Left lung (tissue), 14 donors: ENCODE measurements at places on chromosomes 7 and 10. TPM values are rescaled to one million over a fixed set of nuclear protein-coding genes. Genes with fewer than 3 reads are reported as not detected.

AQP1 gene
- total RNA-seq = 1,008 TPM

DLX5 gene
- 1.8 TPM for total RNA-seq

EMX2 gene
- total RNA-seq = not detected

INSYN2A gene
- 0.82 TPM for total RNA-seq

PIP gene
- 6.9 TPM for total RNA-seq

ACBD7 gene
- total RNA-seq = 1.3 TPM

CPA1 gene
- not detected for total RNA-seq

ANKRD61 gene
- total RNA-seq = 0.26 TPM

GRCh38 chr7:27180431-27181420, 4.3 kb downstream of the HOXA11 start:
- H3K4me1 ChIP-seq = peaks cover 12% of the 10 kb centered on the region
- H3K27ac ChIP-seq = no peak overlapping the region
- H3K27me3 ChIP-seq = peaks cover 99% of the 10 kb centered on the region
- H3K36me3 ChIP-seq = no peaks in the 10 kb centered on the region

DNA sequence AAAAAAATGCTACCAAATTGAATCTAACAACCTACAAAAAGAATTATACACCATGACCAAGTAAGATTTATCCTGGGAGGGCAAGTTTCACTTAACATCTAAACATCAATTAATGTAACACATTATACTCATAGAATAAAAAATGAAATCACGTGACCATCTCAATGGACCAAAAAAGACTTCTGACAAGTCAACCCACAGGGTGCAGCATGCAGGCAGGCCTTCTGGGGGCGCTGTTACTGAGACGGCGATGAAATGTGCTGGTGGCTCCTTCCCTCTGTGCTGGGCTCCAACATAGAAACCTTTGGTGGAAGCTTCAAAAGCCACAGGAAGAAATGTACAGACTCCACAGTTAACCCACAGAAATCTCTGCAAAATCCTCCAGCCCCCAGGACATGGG, 103.1 kb downstream of the INHBA start:
- no peak overlapping the region for H3K4me3 ChIP-seq
- no peak overlapping the region for H3K27ac ChIP-seq
- H3K27me3 ChIP-seq = no peaks in the 10 kb centered on the region
- DNase-seq = no peak
- H3K4me1 ChIP-seq = no peaks in the 10 kb centered on the region

DNA sequence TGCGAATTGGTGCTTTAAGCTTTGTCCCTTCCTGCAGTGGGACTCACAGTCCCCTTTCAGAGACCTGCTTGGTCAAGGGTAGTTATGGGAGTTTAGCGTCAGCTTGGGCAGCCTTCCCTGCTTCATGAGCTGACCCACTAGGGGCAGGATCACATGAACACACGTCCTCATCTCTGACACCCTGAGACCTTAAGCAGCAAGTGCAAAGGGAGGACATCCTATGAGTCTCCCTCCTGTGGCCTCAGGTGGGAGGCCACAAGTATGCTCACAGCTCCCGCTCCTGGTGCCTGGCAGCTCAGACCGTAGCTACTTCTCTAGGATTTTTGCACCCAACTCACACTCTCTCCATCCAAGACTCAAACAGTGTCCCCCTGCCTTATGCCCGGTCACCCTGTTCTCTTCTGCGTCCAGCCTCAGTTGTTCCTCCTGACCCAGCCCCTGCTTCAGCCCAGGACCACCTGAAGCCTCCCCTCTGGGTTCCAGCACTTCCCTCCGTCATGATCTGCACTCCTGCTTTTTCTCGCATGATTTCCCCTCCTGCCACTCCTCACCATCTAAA, 136.6 kb upstream of the FAM20C start:
- H3K4me1 ChIP-seq = no peaks in the 10 kb centered on the region
- H3K27me3 ChIP-seq = peaks cover 10% of the 10 kb centered on the region
- H3K36me3 ChIP-seq = no peaks in the 10 kb centered on the region
- no peak overlapping the region for H3K27ac ChIP-seq

DNA sequence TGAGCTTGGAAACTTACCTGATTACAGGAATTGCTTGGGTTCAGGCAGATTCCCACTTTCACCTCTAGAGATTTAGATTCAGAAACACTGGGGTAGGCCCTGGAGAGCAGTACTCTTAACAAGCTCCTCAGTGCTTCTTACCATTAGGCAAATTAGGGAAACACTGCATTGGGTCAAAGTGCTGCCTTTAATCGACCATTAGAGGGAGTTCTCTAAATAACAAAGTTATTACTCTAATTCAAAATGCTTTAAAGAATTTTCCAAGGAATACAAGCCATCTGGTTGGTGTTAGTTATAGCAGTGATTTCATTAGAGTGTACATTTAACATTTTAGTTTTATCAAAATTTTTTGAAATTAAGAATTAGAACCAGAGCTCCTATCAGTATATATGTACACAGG, 324.5 kb downstream of the GFRA1 start:
- no peak overlapping the region for H3K27ac ChIP-seq
- no peaks in the 10 kb centered on the region for H3K27me3 ChIP-seq
- DNase-seq = peak; percentile 20
- H3K4me3 ChIP-seq = no peak overlapping the region
- H3K4me1 ChIP-seq = no peaks in the 10 kb centered on the region

DNA sequence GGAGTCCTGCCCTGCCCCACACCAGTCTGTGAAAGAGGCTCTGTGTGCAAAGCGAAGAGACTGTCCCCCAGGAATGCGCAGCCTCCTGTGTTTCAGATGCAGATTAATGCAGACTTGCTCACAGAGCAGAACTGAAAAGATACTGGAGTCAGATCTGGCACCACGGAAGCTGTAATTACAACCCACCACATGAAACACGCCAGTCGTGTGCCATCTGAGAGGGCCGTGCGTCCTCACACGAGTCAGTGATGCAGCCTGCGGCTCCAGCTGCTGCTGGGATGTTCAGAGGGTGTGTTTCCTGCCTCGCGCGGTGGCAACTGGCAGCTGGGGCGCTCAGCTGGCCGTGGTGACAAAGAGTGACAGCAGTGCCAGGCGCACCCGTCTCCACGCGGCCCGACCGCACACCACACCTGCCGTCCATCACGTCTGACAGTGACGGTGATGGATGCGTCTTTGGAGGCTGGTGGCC, 50.0 kb downstream of the NKX6-2 start:
- no peaks in the 10 kb centered on the region for H3K36me3 ChIP-seq
- no peak overlapping the region for H3K4me3 ChIP-seq
- no peak for DNase-seq
- no peaks in the 10 kb centered on the region for H3K4me1 ChIP-seq

GRCh38 chr7:136267822-136268221, 290.7 kb upstream of the MTPN start:
- no peak overlapping the region for H3K27ac ChIP-seq
- no peaks in the 10 kb centered on the region for H3K4me1 ChIP-seq
- no peak for DNase-seq
- no peaks in the 10 kb centered on the region for H3K36me3 ChIP-seq
- H3K4me3 ChIP-seq = no peak overlapping the region

GRCh38 chr10:14884082-14884481, 5.4 kb downstream of the SUV39H2 start:
- no peak overlapping the region for H3K4me3 ChIP-seq
- peaks cover 4% of the 10 kb centered on the region for H3K4me1 ChIP-seq
- DNase-seq = no peak
- H3K27ac ChIP-seq = no peak overlapping the region
- H3K36me3 ChIP-seq = no peaks in the 10 kb centered on the region

GRCh38 chr7:19026888-19027287, 90.5 kb downstream of the TWIST1 start:
- no peaks in the 10 kb centered on the region for H3K27me3 ChIP-seq
- H3K4me3 ChIP-seq = no peak overlapping the region
- no peaks in the 10 kb centered on the region for H3K4me1 ChIP-seq
- DNase-seq = no peak

GRCh38 chr10:88507404-88507803, 75.7 kb downstream of the RNLS start:
- DNase-seq = no peak
- no peaks in the 10 kb centered on the region for H3K36me3 ChIP-seq
- no peaks in the 10 kb centered on the region for H3K27me3 ChIP-seq
- H3K4me3 ChIP-seq = no peak overlapping the region
- no peaks in the 10 kb centered on the region for H3K4me1 ChIP-seq

DNA sequence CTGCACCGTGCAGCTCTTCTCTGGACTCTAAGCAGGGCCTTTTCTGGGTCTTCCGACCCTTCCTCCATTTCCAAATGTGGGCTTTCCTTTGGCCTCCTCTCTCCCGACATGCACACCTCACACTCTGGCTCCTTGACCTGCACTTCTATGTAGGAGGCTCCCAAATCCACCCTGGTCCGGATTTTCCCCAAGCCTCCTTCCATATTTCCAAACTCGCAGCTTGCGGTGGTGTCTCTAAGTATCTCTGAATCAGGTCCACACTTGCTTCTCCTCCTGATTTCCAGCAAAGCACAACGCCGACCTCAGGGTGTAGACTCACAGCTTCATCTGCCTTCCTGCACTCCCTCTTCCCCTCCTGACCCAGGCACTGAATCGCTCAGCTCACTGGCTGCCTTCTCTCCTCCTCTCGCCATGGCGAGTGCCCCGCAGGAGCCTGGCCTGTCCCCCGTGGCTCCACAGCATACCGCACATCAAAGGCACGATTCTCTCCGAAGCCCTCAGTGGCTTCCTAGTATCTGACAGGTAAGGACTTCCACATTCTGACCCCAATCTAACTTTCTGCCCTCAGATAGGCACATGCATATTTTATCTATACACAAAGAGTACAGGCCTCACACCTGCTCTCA, 27.8 kb downstream of the DIP2C start:
- DNase-seq = no peak
- no peak overlapping the region for H3K27ac ChIP-seq
- H3K4me3 ChIP-seq = no peak overlapping the region
- H3K36me3 ChIP-seq = no peaks in the 10 kb centered on the region
- peaks cover 6% of the 10 kb centered on the region for H3K4me1 ChIP-seq

- DNase-seq = no peak
- no peaks in the 10 kb centered on the region for H3K27me3 ChIP-seq
- no peaks in the 10 kb centered on the region for H3K36me3 ChIP-seq
- H3K4me3 ChIP-seq = no peak overlapping the region
Measured at GRCh38 chr7:148563583-148564274, 26.8 kb upstream of the C7orf33 start.

DNA sequence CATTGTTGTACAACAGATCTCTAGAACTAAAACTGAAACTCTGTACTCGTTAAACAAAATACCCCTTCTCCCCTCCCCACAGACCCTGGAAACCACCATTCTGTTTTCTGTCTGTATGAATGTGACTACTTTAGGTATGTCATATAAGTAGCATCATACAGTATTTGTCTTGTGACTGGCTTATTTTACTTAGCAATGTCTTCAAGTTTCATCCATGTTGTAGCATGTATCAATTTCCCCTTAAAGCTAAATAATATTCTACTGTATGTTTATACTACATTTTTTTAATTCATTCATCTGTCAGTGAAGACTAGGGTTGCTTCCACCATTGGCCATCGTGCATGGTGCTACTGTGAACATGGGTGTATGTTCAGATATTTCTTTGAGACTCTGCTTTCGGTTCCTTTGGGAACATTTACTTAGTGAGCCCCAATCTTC, 71.2 kb upstream of the RPA3 start:
- H3K36me3 ChIP-seq = no peaks in the 10 kb centered on the region
- DNase-seq = no peak
- H3K27me3 ChIP-seq = no peaks in the 10 kb centered on the region
- no peak overlapping the region for H3K4me3 ChIP-seq
- H3K27ac ChIP-seq = no peak overlapping the region

DNA sequence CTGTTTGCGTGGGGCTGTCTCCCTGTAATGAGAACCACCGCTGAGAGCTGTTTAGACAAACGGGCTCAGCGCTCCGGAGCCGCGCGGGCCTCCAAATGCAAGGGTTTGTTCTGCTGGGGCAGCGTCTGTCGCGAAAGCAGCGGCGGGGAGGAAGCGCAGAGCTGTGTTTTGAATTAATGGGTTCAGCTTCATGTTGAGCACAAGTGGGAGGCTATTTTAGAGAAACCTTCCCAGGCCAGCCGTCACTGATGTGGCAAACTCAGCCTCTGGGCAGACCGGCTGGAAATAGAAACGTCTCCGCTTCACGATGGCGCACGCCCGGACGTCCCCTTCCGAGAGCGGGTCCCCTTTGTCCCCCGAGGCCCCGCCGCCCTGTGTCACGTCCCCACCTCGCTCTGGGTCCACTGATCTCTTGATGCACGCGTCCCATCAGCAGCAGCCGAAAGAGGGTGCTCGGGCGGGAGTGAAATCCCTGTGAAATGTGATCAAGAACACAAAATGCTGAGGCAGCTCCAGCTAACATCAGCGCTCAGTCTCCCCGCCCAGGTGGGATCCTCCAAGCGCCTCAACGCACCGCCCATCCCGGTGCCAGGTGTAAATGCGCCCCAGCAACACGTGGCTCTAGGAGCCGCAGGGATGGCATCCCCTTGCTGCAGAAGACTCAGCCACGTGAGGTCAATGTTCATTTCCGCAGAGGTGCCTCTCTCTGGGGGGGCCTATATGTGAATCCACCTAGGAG, 44.9 kb downstream of the BAMBI start:
- DNase-seq = peak; percentile 36
- H3K4me3 ChIP-seq = peak overlapping the region; percentile 24
- H3K27ac ChIP-seq = no peak overlapping the region
- H3K27me3 ChIP-seq = peaks cover 61% of the 10 kb centered on the region
- no peaks in the 10 kb centered on the region for H3K4me1 ChIP-seq

- no peaks in the 10 kb centered on the region for H3K27me3 ChIP-seq
- H3K4me1 ChIP-seq = peaks cover 5% of the 10 kb centered on the region
- no peak overlapping the region for H3K27ac ChIP-seq
- no peak overlapping the region for H3K4me3 ChIP-seq
Measured at GRCh38 chr10:125038637-125039036, 96.7 kb downstream of the ZRANB1 start.

- H3K27me3 ChIP-seq = no peaks in the 10 kb centered on the region
- H3K27ac ChIP-seq = peak within 1 kb of the TSS; percentile 8
- no peak within 1 kb of the TSS for H3K4me3 ChIP-seq
- H3K36me3 ChIP-seq = no peaks in the 10 kb centered on the region
- no peaks in the 10 kb centered on the region for H3K4me1 ChIP-seq
Measured at GRCh38 chr7:111090846-111091245, at the start of gene LRRN3. Gene LRRN3 (plus strand): TSS chr7:111091127. CDS start chr7:111122773, 31,646 bp downstream.

GRCh38 chr10:120478386-120478785, 21.4 kb downstream of the PLPP4 start:
- no peak overlapping the region for H3K27ac ChIP-seq
- H3K36me3 ChIP-seq = no peaks in the 10 kb centered on the region
- no peaks in the 10 kb centered on the region for H3K27me3 ChIP-seq

DNA sequence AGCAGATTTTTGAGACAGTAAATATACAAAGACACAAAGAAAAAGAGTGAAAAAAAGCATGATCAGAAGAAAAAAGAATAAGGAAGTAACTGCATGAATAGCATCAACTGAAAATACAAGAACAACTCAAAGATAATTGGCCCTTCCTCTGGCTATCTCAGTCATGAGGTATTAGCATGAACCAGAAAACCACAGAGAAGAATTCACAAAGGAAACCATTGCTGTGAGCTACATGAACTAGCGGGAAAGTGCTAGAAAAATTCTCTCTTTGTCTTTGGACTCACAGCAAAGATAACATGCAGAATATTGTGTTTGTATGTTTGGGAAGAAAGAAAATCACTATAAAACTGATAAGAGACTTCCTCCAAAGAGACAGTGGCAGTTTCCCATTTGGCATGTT, 82.9 kb downstream of the SORCS1 start:
- H3K36me3 ChIP-seq = no peaks in the 10 kb centered on the region
- no peak overlapping the region for H3K4me3 ChIP-seq
- no peak for DNase-seq

GRCh38 chr10:69807122-69807521, 5.4 kb downstream of the COL13A1 start:
- no peak overlapping the region for H3K4me3 ChIP-seq
- H3K27me3 ChIP-seq = peaks cover 7% of the 10 kb centered on the region
- H3K27ac ChIP-seq = no peak overlapping the region
- peaks cover 9% of the 10 kb centered on the region for H3K4me1 ChIP-seq
- DNase-seq = no peak
- no peaks in the 10 kb centered on the region for H3K36me3 ChIP-seq
